ENCODE measurements at places on chromosomes 4 and X.

DNA sequence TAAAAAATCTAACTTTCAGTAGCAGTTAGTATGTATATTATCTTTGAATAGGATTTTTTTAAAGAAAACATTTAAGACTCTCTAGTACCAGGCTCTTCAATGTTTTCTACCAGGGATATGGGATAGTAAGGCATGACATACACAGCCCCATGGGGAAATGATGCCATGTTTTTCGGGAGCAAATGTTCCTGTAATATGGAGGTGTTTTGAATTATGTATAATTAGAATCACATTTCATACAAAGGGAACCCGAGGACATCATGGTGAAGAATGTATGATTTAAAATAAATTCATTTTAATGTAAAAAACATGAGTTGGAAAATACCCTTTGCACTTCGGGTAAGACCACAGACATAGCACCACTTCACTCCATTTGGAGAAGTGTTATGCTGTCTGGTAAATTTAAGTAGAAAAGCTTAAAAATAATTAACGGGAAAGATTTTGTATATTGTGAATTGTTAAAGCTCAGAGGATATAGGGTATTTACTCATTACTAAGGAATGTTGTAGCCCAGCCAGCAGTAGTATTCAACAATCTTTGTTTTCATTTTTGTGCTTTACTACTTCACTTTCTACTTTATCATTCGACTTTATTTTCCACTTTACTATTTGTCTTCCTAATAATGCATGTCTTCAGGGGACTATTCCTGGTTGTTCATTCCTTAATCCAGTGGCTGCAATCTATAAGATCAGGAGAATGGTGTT is 2050.7 kb downstream of the ARAP2 start:
- DNase-seq = no peak

- no peak for DNase-seq
These were observed 574 bp upstream of the MOB1B start for GRCh38 chr4:70901607-70901983.

- no peak for DNase-seq
These were observed 31.7 kb downstream of the SCML1 start for GRCh38 chrX:17768997-17769396.

- DNase-seq = no peak
These were observed 351.9 kb upstream of the FTHL17 start for GRCh38 chrX:31423609-31424189.

GRCh38 chr4:81152839-81153713 is 61.9 kb downstream of the PRKG2 start:
- no peak for DNase-seq

DNA sequence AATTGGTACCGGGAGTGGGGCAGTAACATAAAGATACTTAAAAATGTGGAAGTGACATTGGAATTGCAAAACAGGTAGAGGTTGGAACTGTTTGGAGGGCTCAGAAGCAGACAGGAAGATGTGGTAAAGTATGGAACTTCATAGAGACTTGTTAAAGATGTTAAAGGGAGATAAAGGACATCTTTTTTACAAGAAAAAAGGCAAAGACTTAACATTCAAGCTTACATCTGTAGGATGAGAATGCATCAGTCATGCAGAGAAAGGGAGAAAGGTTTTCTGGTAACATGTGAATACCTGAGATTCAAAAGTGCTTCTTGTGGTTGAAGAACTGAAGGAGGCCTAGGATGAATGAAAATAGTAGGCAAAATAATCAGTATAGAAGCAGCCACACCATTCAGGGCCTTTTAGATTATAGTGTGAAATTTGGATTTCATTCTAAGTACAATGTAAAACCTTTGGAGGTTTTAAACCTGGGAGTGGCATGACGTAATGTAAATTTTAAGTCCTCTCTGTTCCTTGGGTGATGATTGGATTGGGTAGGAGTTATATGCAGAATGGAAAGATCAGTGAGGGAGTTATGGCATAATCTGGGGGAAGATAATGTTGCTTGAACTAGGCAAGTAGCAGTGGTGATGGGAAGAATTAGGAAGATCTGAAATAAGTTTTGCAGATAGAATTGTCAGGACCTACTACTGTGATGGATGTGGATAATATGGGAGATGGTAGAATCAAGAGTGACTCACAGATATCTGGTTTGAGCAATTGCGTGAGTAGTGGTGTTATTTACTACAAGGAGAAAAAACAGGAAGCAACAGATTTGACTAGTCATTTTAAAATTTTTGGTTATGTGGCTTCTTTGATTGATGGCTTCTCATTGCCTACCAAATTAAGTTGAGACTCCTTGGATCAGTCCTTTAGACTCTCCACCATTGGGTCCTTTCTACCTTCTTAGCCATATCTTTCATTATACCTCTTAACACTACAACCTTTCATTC is 138.7 kb downstream of the VSIG4 start:
- DNase-seq = no peak

- DNase-seq = no peak
These were observed 702 bp upstream of the CDKN2AIP start for GRCh38 chr4:183443655-183444213.

DNA sequence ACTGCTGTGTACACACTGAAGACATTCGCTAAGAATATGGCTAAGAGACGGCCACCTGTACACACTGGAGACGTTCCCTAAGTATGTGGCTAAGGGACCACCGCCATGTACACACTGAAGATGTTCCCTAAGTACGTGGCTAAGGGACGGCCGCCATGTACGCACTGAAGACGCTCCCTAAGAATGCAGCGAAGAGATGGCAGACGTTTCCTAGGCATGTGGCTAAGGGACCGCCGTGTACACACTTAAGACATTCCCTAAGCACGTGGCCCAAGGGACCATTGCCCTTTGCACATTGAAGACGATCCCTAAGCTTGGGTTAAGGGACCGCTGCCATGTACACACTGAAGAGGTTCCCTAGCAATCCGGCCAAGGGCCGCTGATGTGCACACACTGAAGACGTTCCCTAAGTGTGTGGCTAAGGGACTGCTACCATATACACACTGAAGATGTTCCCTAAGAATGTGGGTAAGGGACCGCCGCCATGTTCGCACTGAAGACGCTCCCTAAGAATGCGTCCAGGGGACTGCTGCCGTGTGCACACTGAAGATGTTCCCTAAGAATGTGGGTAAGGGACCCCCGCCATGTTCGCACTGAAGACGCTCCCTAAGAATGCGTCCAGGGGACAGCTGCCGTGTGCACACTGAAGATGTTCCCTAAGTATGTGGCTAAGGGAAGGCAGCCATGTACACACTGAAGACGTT is 36.7 kb downstream of the DHRSX start:
- no peak for DNase-seq

- DNase-seq = no peak
These were observed 48.8 kb downstream of the BMX start for GRCh38 chrX:15549189-15550012.

DNA sequence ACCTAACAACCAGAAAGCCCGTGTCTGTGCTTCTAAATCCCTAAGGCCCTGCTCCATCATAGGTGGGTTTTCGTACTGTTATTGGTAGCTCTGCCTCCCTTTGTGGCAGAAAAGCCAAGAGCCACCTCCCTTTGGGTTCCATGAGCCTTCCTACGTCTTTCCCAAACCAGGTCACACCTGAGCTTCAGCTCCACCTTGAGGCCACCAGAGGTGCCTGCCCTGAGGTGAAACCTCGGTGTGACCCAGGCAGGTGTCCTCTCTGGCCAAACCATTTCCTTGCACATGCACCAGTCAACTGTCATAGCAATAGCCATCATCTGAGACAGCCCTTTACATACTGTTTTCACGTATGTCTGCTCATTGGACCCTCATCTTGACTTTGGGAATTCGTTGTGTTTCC is 188.0 kb upstream of the RBPJ start:
- DNase-seq = no peak

DNA sequence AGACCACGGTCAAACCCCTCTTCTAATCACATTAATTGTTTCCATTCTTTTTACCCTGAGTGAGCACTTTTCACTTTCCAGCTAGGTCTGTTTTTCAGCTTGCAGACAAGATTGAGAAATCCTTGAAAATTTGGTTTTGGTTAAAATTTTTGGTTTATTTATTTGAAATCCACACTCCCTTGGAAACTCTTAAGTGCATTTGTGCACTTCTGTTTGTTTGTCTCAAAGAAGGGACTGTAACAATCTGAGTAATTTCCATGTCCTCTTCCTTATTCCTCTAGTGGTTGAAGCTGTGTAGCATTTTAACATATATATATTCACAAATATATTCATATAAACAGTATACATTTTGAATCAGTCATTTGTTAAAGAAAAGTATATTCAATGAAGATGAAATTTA is 333.3 kb downstream of the ANK2 start:
- no peak for DNase-seq

DNA sequence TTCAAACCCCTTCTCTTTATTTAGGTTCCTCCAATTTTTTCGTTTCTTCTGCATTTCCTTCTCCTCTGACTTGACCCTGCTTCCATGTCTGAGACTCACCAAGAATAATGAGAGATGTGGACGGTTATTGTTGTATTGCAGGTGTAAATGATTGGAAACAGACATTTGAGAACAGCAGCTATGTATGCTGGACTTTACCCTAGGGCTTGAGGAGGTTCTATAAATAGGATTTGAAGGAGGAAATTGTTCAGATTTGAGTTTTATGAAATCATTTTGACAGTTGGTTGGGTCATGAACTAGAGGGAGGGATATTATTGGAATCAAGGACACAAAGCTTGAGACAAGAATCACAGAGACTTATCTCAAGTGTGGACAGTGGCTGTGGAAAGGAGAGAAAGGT is 614.6 kb upstream of the CPEB2 start:
- no peak for DNase-seq

- DNase-seq = no peak
These were observed 3.9 kb downstream of the PAGE3 start for GRCh38 chrX:55260806-55261205.

DNA sequence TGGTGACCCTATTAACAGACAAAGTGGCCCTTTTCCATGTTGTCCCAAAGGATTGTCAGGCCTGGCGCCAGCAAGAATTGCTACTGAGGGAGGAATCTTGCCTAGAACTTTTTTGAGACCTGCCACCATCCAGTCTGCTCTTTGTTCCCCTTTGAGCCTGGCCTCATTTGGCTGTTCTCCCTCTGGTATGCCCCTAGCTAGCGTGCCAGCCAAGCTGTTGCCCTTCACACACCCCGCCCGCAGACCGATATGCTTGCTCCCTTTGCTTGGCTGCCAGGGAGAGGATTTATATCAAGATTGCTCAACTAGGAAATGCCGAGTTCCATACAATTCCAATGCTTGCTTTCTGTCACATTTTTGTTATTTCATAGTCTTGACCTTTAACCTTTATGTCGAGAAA is 24.4 kb downstream of the IGSF1 start:
- DNase-seq = no peak

DNA sequence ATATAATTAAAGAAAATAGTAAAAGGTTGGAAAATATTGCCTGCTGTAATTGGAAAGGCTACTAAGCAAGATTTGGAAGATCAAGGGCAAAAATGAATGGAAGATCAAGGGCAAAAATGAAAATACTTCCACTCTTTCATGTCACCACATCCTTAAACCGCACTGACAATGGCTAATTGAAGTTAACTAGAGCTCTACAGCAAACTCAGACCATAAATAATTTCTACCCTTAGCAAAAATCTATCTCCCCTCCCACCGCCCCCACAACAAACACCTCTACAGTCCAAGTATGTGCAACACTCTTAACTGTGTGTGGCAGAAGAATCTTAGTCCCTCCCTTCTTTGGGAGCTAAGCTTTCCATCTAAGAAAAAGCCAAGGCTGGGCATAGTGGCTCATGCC is 27.1 kb downstream of the ATP11C start:
- no peak for DNase-seq

DNA sequence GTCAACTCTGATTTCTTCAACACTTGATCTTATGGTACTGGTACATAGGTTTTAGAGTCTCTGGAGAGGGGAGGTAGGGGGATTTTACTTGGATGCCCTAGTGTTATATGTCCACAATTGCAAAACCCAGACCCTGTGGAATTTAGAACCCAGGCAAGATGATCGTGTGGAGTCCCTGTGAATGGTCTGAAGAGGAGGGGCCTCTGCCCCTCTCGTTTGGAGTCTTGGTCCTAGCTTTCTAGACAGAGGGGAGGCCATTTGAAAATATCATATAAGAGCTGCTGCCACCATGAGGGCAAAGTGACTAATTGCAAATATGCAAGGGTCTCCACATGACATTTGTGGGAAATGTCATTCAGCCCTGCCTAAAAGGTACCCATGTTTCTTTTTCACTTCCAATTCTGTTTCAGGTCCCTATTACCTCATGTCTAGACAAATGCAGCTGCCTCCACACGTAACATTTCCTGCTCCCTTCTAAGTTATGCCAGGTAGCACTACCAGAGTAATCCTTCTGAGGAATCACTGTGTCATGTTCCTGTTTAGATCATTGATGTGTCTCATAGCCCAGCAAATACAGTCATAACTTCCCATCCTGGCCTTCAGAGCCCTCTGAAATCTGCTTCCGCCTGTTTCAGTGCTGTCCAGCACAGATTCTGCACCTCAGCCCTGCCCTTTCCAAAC is 126.8 kb downstream of the KLHL8 start:
- DNase-seq = no peak

DNA sequence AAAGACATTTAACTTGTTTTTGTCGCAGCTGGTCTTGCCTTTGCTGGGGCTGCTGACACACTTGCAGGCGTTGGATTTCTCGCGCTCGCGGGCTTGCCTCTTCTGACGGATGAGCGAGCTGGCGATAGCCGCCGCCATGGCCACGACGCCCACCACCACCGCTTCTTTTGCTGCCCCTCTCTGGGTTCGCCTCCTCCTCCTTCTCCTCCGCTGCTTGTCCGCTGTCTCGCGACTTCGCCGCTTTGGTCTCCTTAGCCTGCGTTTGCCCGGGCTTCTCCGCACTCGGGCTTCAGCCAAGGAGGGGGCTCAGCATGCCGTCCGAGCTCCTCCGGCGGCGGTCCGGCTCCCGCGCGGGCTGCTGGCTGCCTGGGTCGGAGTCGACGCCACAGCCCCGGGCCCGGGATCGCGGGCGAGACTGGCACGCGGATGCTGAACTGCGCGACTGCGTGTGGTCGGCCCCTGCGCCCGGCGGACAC is 613 bp downstream of the FGF13 start:
- DNase-seq = no peak

DNA sequence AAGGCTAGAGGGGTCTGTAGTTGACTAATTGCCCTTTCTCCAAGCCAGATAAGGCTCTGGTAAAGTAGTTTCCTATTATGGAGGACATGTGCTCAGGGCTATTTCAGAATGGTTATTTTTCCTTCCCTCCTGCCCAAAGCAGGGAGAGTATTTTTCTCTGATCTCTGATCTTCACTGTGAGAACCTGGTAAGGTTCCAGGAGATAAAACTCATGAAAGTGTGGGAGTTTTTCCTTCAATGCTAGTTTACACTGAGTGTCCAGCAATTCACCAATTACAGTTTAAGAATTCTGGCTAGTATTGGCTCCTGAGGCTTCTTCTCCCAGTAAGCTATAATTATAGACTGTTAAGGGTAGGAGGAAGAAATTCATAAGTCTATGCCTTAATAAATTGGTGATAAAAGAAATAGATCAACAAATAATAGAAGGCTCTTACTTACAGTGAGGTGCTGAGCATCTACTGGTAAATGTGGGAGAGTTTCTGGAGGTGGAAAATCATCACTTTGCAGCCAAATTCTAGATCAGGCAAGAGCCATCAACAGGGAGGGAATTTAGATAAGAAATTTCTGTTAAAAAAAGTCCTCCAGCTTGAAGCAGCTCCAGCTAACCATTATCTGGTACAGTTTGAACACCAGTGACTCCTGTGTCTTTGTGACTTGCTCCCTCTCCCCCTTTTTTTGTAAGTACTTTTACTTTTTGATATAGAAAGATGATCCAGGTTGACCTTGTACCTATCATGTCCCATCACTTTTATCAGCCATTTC is 30.9 kb downstream of the CASP6 start:
- DNase-seq = no peak

- DNase-seq = no peak
These were observed 193.4 kb upstream of the MID1 start for GRCh38 chrX:10813761-10814160.
